ENCODE measurements at places on chromosomes 4 and X.
A peak's percentile ranks its signal among the peaks of the same experiment; 100 is the strongest.

GRCh38 chr4:73662709-73663546, 42.7 kb upstream of the RASSF6 start:
- DNase-seq, result peak; percentile 4

- no peak for DNase-seq
Measured at GRCh38 chrX:8913655-8914409, 112.6 kb upstream of the FAM9A start.

DNA sequence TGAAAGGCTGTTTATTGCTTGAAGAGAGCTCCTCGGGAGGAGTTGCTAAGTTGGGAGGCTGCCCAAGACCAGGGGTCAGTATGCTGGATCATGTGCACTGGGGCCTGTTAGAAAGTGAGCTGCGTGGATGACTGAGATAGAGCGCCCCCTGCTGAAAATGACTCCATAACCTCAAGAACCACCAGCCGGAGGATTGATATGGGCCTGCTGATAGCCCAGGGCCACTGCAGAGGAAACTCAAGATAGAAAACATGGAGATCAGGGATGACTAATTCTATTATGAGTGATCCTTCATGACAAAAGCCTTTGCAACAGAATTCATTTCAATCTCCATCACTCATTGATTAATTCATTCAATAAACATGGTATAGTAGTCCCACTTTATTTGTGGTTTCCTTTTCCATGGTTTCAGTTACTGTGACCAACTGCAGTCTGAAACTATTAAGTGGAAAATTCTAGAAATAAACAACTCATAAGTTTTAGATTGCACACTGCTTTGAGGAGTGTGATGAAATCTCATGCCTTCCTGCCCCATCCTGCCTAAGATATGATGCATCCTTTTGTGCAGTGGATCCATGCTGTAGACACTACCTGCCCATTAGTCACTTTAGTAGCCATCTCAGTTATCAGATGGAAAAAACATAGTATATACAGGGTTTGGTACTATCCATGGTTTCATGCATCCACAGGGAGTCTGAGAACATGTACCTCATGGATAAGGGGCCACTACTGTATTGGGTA, 126.7 kb upstream of the MBNL3 start:
- DNase-seq, result peak; percentile 18

- no peak for DNase-seq
Measured at GRCh38 chr4:156568041-156568440, 403.6 kb downstream of the PDGFC start.

GRCh38 chrX:9383655-9384054, 81.2 kb upstream of the TBL1X start:
- DNase-seq, result no peak

GRCh38 chr4:80423553-80424224, 88.2 kb downstream of the CFAP299 start:
- no peak for DNase-seq

- no peak for DNase-seq
Measured at GRCh38 chr4:1731180-1731579, 9.9 kb downstream of the TACC3 start.

GRCh38 chr4:174111422-174111821, 172.0 kb downstream of the FBXO8 start:
- DNase-seq, result no peak

DNA sequence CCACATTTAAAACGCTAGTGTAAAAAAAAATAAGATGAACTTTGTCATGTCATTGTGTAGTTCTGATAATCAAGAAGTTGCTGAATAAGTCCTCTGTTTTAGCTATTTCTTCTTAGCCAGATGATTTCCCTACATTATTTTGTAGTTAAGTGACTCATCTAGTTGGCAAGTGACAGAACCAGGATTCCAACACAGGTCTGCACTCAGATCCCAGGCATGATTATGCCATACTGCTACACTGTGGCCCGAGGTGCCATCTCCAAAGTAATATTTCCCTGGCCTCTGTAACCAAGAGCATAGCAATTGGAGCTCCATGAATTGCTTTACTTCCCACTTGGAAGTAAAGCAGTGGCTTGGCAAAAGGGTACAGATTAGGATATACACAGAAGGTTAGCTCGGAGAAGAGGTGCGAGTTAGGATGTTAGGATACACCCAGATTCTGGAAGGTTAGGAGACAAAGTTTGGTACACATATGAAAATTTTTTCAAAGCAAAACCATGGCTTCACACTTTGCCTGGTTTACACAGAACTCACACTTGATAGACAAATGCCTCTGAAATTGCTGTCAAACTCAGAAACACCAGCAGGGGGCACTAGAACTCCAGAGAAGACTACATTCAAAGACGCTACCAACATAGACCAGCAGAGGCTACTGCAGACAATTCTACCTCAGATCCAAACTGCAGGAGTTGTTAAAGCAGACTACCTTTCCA, 41.4 kb downstream of the SRPX2 start:
- DNase-seq, result peak; percentile 36

DNA sequence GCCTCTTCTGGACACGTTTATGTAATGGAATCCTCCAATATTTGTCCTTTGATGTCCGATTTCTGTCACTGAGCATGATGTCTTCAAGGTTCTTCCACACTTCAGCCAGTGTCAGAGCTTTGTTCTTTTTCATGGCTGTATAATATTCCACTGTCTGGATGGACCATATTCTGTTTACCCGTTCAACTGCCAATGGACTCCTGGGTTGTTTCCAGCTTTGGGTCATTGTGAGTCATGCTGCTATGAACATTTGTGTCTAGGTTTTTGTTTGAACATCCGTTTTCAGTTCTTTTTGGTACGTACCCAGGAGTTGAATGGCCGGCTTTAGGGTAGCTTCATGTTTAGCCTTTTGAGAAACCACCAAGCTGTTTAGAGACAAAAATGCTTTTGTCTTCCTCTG, 93.2 kb downstream of the SHOX start:
- DNase-seq, result no peak

GRCh38 chr4:156638925-156639605, 332.5 kb downstream of the PDGFC start:
- DNase-seq, result no peak

DNA sequence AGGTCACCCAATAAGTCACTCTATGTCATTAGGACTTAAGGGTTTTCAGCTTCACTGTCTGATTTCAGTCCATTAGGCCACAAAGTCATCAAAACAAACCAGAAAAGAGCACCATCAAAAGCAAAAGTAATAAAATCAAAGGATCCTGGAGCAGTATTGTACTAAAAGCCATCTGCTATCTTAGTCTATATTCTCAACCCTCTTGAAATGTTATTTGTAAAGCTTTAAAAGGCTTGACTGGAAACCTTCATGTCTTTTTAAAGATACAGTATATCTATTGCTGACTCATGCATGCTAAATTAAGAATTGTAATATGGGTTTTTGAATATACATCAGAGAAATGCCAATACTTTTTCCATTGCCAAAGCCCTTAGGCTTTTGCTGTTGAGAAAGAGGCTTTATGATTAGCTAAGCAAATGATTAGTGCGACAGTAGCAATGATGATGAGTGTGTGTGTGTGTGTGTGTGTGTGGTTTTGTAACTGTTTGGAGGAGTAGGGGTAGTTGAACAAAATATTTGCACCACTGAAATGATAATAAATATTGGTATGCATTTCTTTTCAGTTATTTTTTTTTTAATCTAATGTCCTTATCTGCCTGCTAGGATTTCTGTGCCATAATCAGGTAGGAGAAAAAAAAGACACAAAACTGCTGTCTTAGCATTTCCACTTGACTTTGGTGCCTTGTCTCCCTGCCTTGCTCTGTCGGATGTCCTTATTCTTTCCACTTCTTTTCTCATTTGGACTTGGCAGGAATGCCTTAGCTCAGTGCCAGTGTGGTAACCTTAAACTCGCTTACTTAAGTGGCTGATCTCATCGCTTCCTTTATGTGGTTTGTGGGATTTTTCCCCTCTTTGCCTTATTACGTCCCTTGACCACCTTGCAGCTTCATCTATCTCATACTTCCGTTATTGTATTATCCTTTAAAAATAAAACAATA, 119.7 kb downstream of the PCDH7 start:
- no peak for DNase-seq

DNA sequence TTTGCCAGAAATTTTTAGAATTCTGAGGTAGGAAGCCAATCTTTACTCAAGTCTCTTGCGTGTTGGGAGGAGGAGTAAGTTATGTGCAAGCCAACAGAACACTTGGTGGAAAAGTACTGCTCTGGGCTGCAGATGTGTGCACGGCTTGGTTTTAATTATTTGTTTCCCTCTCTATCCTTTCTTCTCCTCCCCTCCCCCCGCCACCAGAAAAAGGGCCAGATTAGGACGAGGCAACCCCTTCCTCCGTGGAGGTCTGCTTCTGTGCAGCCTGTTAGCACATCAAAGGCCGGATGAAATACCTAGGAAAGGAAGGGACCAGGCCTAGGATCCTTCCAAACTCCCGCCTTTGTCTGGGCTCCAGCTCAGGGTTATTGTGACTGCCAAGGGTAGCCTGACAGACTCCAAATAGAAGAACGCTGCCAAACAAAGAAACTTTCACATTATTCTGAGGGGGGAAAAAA, 1.0 kb upstream of the PGRMC1 start:
- no peak for DNase-seq

DNA sequence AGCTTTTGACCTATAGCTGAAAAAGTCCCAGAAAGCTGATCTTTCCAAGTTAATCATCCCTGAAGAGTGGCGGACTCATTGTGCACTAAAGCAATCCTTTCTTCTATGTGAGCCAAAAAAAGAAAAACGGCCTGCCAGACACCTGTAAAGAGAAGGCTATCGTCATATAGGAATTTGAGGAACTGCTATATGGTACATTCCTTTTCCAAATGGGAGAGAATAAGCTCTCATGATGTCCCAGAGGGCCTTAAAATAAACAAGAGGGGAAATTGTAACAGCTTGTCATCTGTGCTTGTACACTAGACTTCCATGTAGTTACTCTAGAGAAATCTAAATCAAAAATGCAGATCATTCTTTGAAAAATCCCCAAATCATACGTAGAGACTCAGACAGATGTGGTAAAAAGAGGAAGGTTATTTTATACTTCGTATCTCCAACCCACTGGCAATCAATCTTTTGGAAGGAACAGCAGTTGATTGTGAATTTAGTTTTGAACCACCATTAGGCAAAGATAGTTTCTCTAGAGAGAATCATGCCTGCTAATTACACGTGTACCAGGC, 26.1 kb downstream of the GPR174 start:
- no peak for DNase-seq

DNA sequence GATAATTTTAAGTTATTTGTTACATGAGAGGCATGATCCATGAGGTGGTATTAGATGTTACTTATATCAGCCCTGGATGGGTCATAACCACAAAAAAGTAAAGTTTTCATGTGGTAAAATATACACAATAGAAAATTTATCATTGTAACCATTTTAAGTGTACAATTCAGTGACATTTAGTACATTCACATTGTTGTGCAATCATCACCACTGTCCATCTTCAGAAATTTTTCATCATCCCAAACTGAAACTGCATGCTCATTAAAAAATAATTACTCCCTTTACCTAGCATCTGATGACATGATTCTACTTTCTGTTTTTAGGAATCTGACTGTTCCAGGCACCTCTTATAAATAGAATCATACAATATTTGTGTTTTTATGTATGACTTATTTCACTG, 11.2 kb downstream of the GK2 start:
- no peak for DNase-seq

DNA sequence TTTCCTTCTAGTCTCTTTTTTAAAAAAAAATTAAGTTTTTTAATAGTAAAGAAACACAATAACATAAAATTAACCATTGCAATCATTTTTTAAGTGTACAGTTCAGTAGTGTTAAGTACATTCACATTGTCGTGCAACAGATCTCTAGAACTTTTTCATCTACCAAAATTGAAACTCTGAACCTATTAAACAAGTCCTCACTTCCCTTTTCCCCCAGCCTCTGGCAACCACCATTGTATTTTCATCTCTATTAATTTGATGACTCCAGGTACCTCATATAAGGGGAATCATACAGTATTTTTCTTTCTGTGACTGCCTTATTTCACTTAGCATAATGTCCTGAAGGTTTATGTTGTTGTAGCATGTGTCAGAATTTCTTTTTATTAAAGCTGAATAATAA, 31.8 kb downstream of the MSL3 start:
- no peak for DNase-seq

GRCh38 chr4:13047591-13047990, 436.5 kb downstream of the RAB28 start:
- no peak for DNase-seq

GRCh38 chr4:56680266-56680665, 830 bp downstream of the HOPX start:
- no peak for DNase-seq

DNA sequence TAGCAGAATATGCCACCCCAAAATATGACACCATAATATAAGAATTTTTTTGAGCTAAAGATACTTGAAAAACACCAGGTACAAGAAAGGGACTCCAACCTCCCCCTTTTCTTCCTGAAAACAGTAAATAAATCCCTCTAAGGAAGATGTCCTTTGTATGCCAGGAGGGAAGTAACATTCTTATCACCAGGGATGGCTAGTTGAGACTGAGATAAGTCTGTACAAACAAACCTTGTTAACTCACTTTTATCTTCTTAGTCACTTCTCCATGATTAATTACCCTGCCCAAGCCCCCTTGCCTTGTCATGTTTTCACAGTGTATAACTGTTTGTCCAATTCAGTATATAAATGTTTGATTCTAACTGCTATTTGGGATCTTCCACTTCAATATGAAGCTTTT, 888.0 kb downstream of the PCDH18 start:
- no peak for DNase-seq

DNA sequence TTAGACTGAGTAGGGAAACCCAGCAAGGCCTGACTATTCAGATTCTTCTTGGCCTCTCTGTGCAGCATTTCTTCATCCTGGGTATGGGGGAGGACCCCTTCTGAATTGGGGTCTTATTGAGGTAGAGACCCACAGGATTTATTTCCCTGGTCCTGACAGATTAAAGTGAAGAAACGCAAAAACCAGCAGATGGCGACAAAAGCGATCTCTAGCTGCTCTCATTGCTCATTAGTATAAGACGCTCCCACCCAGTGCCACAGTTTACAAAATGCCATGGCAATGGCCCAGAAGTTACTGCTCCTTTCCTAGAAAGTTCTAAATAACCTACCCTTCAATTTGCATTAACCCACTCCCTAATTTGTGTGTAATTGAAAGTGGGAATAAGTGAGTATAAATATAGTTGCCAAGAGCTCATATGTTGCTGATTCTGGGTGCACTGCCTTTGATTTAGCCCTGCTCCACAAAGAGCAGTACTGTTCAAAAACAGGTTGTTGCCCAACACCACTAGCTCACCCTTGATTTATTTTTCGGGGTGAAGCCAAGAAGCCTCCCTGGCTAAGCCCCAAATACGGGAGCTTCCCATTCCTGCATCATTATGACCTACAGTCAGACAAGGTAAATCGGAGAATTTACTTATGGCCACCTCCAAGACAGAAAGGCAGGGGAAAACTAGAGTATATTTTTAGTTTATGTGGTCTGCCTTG, 3.7 kb upstream of the BEX4 start:
- DNase-seq, result no peak

- no peak for DNase-seq
Measured at GRCh38 chr4:48033825-48034413, 17.3 kb downstream of the NIPAL1 start.

Data from CMK (cell line).